ENCODE measurements at places on chromosomes 1 and 21.

GRCh38 chr1:98286656-98287055 lies 365.8 kb upstream of the DPYD start:
- DNase-seq = no peak

DNA sequence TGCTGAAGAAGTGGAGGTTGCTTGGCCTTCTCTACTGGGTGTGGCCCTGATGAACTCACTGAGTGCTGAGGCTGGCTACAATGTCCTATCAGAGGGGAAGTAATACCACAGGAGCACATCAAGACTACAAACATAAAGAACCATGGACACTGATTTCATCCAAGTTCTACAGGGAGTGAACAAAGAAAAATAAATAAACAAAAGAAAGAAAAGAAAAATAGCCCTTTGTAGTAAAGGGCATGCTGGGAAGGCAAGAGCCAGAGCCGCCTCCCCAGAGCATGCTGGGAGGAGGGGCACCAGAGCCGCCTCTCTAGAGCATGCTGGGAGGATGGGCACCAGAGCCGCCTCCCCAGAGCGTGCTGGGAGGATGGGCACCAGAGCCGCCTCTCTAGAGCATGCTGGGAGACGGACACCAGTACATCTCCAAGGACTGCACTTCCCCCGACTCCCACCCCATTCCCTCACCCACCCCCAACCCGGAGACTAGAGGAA lies 65.9 kb downstream of the LAMC2 start:
- no peak for DNase-seq

DNA sequence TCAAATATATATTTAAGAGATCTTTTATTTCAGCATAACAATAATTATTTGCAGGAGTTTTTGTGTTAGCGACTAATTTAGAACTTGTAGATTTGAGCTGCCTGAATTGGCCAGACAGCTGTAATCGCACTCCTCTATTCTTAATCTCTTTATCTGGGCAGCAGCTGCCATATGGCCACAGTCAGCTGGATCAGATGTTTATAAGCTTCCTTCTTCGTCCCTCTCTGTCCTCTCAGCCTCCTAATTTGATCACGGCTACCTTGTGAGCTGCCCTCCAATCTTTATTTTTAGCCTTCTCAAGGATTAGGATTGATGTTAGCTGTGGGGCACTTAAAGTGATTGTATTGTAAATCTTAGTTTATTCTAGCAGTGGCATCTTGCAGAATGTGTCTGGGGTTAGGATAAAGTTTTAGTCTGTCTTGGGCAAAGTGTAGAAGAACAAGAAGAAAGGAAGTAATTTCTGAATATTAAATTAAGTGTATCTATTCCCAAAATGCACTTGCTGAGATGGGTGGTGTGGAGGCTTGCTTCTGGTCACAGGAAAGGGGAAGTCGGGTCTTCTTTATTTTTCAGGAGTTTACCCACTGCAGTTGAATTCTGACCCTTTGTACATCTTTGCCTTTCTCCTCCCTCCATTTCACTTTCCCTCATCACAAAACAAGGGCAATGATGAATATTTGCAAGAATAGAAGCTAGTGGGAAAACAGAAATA lies 1.1 kb downstream of the ZBTB18 start:
- peak; percentile 51 for DNase-seq

DNA sequence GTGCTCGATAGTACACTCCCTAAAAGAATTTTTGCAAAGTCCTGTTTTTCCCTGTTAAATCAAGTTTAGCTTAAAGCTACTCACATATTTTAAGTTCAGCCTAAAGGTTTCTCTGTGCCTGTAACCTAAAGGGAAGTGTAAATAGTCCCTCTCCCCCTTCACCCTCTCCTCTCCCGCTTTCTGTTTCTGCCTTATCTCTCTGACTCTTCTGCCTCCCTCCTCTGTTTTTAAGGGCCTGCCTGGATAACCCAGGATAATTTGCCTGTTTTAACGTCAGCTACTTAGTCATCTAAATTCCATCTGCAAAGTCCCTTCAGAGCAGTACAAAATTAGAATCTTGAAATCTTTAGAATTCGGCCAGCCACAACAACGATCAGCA lies 92.6 kb downstream of the NID1 start:
- DNase-seq = no peak

DNA sequence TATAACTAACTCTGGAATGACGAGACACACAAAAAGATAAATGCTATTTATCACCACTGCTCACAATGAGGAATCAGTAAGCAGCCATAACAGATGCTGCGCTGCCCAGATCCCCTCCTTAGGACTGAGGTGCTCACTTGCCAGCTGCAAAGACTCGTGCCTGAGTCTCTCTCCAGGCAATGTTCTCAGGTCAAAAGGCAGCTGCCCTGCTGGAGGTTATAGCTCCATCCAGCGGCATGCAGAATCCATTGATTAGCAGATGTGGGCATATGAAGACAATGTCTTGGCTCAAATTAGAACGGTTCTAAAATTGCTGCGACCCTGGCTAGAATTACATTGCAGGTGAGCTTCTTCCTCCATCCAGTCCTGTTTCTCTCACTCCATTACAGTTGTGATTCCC lies 328.2 kb upstream of the CHRM3 start:
- DNase-seq = no peak

DNA sequence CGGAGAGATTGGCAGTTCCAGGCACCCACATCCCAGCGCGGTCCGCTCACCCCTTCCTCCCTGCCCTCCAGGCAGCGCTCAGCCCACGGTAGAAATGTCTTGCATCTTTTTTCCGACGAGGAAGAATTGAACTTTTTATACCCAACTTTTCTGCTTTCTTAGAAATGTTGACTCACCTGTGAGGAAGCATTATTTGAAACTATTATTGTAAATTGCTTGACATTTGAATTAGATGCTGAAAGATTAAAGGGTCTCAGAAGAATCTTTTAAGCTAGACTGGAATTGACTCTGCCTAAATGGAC lies 912 bp upstream of the SIPA1L2 start:
- DNase-seq = no peak

DNA sequence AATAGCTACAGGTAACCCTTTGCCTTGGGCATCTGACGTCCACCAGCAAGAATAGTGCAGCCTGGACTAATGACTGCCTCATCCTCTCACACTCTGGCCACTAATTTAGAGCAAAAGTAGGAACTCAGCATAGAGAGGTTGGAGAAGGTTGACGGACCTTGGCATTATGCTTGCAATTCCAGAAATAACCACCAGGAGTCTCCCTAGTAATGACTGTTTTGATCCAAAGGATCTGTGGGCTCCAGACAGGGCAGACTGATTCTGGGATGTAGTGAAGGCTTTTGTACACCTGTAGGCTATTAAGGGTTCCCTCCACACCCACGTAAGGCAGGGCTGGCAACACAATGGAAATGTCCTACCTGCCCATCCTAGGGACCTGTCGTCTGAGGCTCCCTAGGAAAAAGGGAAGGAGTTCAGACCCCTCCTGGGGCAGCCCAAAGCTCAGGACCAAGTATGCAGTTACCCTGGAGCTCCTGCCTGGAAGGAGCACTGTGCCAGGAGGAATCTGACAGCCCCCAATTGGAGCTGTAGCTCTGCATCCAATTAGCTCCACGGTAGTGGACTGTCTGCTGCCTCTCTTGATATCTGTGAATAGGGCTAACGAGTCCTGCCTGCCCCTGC lies 91.0 kb upstream of the TMEM51 start:
- no peak for DNase-seq

GRCh38 chr1:227902641-227902990 lies 45.1 kb downstream of the WNT9A start:
- no peak for DNase-seq
